ENCODE measurements at places on chromosomes 3 and 15. TPM values are rescaled to one million over a fixed set of nuclear protein-coding genes. Genes with fewer than 3 reads are reported as not detected.
A peak's percentile ranks its signal among the peaks of the same experiment; 100 is the strongest.

The ZDHHC23 gene
- total RNA-seq: 5.4 TPM

The BCHE gene
- not detected for total RNA-seq

The NUTM1 gene
- not detected for total RNA-seq

The RPL29 gene
- 1,927 TPM for total RNA-seq

The SERINC4 gene
- 0.15 TPM for total RNA-seq

The ULK3 gene
- 58.9 TPM for total RNA-seq

The ATP10A gene
- total RNA-seq: 11.9 TPM

The RAD18 gene
- total RNA-seq: 45.4 TPM

GRCh38 chr3:57006949-57007419, 53.5 kb upstream of the SPATA12 start:
- peaks cover 9% of the 10 kb centered on the region for H3K4me1 ChIP-seq
- H3K27ac ChIP-seq: no peak overlapping the region
- H3K36me3 ChIP-seq: no peaks in the 10 kb centered on the region

GRCh38 chr3:49842843-49843517, 13.4 kb downstream of the TRAIP start:
- H3K27ac ChIP-seq: no peak overlapping the region
- DNase-seq: no peak
- H3K36me3 ChIP-seq: peaks cover 20% of the 10 kb centered on the region
- H3K27me3 ChIP-seq: no peaks in the 10 kb centered on the region
- H3K4me3 ChIP-seq: no peak overlapping the region
- H3K4me1 ChIP-seq: no peaks in the 10 kb centered on the region

DNA sequence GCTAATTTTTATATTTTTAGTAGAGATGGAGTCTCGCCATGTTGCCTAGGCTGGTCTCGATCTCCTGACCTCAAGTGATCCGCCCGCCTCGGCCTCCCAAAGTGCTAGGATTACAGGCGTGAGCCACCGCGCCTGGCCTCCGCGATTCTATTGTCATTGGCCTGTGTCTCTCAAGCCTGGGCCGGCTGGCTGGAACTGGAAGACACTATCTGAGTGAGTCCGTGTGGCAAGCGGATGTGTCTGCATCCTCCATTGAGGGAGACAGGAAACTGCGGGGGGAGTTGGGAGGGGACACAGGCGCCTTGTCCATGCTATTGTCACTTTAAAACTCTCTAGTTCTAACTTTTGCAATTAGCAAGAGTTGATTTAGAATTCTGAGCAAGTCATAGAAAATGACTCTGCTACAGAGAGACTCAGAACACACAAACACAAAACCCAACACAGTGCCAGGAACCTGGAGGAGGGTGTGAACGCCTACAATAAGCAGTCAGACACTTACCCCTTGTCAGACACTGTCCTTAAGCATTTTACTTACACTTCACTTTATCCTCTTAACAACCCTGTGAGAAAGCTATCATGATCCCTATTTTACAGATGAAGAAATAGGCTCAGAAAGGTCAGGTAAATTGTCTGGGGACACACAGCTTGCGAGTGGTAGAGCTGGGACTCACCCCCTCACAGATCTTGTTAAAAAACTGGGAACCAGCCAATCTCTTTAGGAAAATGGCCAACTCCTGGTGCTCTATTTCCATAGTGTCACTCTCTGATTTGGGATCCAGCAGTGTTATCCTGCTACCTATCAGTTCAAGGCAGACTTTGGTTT, 38.7 kb downstream of the ANP32A start:
- H3K27me3 ChIP-seq: no peaks in the 10 kb centered on the region
- DNase-seq: peak; percentile 65
- peak overlapping the region; percentile 81 for H3K27ac ChIP-seq
- peaks cover 34% of the 10 kb centered on the region for H3K4me1 ChIP-seq
- no peak overlapping the region for H3K4me3 ChIP-seq

DNA sequence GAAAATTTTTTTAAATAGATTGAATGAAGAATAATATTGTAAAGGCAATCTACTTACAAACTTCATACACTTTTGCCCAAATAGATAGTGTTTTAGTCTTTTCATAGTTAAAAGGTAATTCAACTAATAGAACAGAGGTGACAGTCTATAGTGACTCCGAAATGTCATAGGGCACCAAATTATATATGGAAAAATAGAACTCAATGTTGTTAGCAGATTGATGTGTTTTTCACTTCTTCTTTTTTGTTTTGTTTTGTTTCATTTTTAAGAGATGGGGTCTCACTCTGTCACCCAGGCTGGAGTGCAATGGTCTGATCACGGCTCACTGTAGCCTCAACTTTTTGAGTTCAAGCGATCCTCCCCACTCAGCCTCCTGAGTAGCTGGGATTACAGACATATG, 721 bp downstream of the CSTA start:
- H3K27ac ChIP-seq: no peak overlapping the region
- H3K36me3 ChIP-seq: no peaks in the 10 kb centered on the region
- H3K27me3 ChIP-seq: no peaks in the 10 kb centered on the region
- H3K4me3 ChIP-seq: no peak overlapping the region
- peaks cover 22% of the 10 kb centered on the region for H3K4me1 ChIP-seq

DNA sequence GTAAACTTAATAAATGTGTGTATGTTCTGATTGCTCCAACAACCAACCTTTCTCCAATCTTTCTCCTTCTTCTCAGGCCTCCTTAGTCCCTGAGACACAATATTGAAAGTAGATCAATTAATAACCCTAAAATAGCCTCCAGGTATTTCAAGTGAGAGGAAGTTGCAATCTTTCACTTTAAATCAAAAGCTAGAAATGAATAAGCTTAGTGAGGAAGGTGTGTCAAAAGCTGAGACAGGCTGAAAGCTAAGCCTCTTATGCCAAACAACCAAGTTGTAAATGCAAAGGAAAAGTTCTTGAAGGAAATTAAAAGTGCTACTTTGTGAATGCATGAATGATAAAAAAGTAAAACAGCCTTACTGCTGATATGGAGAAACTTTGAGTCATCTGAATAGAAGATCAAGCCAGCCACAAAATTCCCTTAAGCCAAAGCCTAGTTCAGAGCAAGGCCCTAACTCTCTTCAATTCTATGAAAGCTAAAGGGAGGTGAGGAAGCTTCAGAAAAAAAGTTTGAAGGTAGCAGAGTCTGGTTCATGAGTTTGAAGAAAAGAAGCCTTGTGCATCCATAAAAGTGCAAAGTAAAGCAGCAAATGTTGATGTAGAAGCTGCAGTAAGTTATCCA, 38.6 kb downstream of the CCDC80 start:
- peaks cover 1% of the 10 kb centered on the region for H3K36me3 ChIP-seq
- no peak for DNase-seq
- H3K27me3 ChIP-seq: peaks cover 11% of the 10 kb centered on the region
- H3K4me3 ChIP-seq: no peak overlapping the region
- H3K4me1 ChIP-seq: peaks cover 19% of the 10 kb centered on the region

GRCh38 chr3:174792864-174793263, 66.3 kb upstream of the NAALADL2 start:
- H3K36me3 ChIP-seq: no peaks in the 10 kb centered on the region
- no peak for DNase-seq
- no peak overlapping the region for H3K27ac ChIP-seq
- H3K4me1 ChIP-seq: no peaks in the 10 kb centered on the region

- no peak for DNase-seq
- no peaks in the 10 kb centered on the region for H3K27me3 ChIP-seq
- no peaks in the 10 kb centered on the region for H3K4me1 ChIP-seq
- H3K4me3 ChIP-seq: no peak overlapping the region
- H3K36me3 ChIP-seq: no peaks in the 10 kb centered on the region
Measured at GRCh38 chr3:45130476-45130875, 15.7 kb downstream of the CDCP1 start.

DNA sequence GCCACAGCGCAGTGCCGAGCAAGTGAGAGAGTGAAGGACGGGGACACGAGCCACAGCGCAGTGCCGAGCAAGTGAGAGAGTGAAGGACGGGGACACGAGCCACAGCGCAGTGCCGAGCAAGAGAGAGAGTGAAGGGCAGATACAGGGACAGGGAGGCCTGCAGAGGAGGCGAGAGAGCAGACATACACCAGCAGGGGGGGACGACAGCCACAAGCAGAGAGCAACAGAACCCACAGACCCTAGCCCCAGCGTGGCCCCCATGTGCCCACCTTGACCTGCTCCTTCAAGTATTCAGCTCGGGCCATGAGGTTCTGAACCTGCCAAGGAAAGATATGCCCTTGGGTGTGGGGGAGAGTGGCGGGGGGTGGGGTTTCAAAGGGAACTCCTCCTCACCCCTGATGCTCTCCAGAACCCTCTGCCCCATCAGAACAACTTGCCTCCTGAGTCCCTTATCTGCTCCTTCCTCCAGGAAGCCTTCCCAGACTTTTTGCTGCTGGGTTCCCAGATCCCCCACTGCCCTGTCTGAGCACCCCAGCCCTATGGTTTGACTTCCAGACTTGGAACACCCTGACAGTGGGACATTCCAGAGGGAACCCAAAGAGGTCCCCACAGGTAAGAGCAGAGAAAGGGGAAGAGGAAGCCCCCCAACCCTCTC, 5.3 kb downstream of the ULK3 start:
- no peaks in the 10 kb centered on the region for H3K27me3 ChIP-seq
- H3K36me3 ChIP-seq: peaks cover 12% of the 10 kb centered on the region
- H3K4me3 ChIP-seq: no peak overlapping the region
- DNase-seq: no peak

DNA sequence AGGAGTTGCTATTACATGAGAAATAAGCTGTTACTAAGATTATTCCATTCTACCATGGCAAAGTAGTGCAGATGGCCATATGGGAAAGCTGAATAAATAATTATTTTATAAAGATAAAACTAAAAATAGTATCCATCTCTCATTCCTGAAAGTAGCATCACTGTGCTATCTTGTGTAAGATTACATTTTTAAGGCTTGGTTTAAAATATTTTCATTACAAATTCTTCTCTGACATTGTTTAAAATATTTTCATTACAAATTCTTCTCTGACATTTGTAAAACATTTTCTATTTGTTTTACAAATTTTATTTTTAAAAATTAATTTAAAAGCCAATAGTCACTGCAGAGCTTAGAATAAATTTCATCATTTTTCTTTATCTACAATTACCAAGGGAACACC, 665.5 kb upstream of the NAALADL2 start:
- no peak overlapping the region for H3K27ac ChIP-seq
- H3K36me3 ChIP-seq: no peaks in the 10 kb centered on the region

DNA sequence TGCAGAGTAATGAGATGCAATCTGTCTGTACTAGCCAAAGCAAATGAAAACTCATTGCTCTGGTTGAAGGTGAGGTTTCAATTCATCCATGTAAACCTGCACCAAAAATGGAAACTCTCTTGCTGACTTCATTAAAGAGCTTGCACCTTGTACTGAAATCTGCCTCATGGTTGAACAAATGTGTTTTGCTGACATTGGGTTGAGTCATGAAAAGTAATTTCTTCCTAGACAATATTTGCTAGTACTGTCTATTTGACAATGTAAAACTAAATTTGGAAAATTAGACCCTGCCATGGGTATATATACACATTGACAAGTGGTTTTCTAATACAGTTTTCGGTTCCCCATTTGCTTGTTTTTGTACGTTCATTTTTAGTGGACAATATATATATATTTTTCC, 33.3 kb downstream of the RYR3 start:
- H3K36me3 ChIP-seq: no peaks in the 10 kb centered on the region
- no peaks in the 10 kb centered on the region for H3K4me1 ChIP-seq
- no peak overlapping the region for H3K27ac ChIP-seq

DNA sequence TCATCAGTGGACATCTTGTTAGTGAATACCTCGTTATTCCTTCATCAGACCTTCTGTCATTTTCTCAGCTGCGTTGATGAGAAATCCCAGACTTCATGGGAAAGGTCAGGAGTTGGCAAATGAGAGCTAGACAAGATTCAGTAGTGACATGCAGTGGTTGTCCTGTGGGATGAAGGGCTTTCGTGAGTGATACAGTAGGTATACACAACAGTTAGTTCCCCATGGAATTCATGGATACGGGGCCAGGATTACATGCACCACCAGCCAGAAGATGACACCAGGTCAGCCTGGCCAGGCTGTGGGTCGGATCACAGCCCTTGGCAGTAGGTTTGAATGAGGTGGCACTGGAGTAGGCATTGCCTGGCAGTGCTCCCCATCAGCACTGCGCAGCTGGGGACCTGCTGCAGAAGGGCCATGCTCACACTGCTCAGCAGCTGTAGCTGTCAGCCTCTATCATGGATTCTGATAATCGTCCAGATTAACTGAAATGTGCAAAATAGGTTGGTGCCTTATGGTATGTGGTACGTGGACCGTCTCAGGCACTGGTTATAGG, 150.1 kb downstream of the SLCO3A1 start:
- no peaks in the 10 kb centered on the region for H3K36me3 ChIP-seq
- H3K27me3 ChIP-seq: no peaks in the 10 kb centered on the region
- no peak overlapping the region for H3K4me3 ChIP-seq
- H3K27ac ChIP-seq: no peak overlapping the region
- H3K4me1 ChIP-seq: peaks cover 30% of the 10 kb centered on the region

DNA sequence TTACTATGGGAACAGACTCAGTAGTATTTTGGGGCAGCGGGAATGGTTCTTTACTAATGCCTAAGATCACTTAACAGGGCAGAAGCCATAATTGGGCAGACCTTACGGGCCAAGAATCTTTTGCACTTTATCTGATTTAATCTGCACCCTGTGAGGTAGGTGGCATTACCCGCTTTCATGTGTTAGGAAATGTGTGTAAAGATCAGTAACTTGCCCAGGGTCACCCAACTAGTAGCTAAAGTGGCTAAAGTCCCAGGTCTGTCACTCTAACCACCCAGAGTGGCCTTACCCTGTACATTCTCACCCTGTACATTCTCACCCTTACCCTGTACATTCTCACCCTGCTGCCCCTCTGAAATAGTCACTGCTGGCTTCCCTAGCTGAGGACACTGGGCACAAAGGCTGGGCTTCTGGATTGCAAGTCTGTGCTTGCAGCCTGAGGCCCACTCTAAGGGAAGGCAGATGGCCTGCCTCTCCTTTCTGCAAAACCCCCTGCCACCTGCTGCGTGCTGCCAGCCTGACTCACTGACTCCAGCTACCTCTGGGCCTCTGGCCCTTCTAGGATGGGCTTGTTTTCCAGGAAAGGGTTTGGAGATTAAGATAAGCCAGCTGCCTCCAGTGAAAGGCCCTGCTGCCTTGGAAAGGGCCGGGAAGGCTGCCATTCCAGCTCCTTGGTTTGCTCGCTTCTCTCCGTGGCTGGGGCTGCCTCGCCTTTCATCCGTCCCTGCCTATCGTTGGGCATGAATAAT, 37.5 kb upstream of the MYZAP start:
- no peak overlapping the region for H3K27ac ChIP-seq
- H3K27me3 ChIP-seq: no peaks in the 10 kb centered on the region
- H3K36me3 ChIP-seq: no peaks in the 10 kb centered on the region
